Lower lobe of right lung (tissue), 2 donors: ENCODE measurements at places on chromosomes 1 and 21. TPM values are rescaled to one million over a fixed set of nuclear protein-coding genes. Genes with fewer than 3 reads are reported as not detected.

Gene RGS2
- total RNA-seq: 63.8 TPM

- DNase-seq: no peak
Measured at GRCh38 chr1:18962121-18962721, 5.7 kb upstream of the IFFO2 start.

DNA sequence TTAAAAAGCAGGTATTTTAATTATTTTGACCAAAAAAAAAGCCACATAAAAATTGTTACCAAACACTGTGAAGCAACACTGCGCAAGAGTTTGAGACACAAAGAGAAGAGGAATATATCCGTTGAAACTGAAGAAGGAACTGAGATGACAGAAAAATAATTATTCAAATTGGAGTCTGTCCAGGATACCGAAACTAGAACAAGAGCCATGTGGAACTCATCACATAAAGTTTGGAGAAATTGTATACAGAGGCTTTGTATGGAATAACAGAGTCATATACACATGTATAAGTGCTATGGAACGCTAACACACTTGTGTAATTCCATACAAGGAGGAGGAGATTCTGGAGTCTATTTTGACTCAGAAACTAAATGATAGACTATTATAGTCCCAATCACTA is 675.1 kb upstream of the ADGRL2 start:
- DNase-seq: no peak

Gene ACOT7
- total RNA-seq: 28.5 TPM

GRCh38 chr1:231107151-231107550 is 54.7 kb upstream of the TRIM67 start:
- DNase-seq: no peak

DNA sequence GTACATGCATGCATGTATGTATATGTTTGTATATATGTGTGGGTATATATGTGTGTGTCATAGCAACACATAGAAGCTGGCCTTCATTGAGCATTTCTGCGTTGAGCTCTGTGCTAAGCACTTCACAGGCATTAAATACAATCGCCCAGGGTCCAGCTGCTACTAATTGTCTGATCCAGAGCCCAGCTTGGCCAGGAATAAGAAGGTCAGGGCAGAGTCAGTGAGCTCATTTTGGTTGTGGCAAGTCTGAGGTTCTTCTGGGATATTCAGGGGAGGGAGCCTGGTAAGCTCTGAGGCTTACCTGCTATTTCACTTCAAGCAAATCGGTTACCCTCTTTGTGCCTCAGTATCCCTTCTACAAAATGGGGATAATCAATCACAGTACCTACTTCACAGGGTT is 59.6 kb downstream of the FOXO6 start:
- no peak for DNase-seq
